Fibroblast of the aortic adventitia (primary cell): ENCODE measurements at places on chromosomes 3 and 15.

GRCh38 chr3:172228036-172228415 lies 188.6 kb downstream of the FNDC3B start:
- DNase-seq = no peak

- no peak for DNase-seq
Observed at GRCh38 chr3:94232921-94233320, 170.1 kb downstream of the NSUN3 start.

- DNase-seq = no peak
Observed at GRCh38 chr3:76479161-76479650, 560.7 kb upstream of the ROBO2 start.

DNA sequence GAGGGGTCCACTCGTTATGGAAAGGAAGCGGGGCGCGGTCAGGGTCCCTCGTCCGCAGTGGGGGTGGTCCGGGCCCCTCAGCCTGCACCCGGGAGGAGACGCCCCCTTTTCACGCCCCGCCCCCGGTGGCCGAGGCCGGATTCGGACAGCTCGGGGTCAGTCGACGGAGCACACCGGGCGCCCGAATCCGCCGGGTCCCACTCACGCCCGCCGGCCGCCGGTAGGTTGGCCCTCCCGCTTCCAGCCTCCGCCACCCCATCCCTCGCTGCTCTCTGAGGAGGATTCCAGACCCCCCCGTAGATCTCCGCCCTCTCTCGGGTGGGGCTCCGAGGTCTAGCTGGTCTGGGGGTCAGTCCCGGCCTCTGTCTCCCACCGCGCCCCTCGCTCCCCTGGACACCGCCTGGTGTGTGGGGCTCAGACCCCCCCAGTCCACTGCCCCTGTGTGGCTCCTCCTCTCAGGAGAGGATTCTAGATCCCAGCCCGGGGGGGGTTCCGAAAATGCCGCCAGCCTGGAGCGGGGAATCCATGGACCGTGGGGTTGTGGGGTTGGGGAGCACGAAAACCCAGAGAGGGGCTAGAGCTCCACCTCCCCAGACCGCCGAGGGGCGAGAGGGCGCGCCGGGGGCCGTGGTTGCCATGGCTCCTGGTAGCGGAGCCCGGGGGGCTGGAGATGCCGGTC lies 725 bp downstream of the CHL1 start:
- no peak for DNase-seq

DNA sequence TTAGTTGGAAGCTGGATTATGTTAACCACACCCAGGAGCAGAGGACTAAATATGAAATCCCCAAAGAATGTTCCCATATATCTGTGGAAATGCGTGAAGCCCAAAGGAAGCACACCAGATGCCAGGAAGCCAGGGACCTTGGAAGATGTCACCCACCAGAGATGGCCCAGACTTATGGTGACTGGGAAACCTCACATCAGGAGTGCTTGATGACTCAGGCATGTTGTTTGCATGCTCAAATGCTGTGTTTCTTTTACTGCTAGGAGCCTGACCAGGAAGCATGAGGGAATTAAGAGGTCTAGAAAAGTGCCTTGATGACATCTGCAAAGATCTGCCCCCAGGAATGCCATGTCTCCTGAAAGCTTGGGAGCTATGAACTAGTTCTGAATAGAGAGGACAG lies 109.0 kb upstream of the SLC2A2 start:
- no peak for DNase-seq

DNA sequence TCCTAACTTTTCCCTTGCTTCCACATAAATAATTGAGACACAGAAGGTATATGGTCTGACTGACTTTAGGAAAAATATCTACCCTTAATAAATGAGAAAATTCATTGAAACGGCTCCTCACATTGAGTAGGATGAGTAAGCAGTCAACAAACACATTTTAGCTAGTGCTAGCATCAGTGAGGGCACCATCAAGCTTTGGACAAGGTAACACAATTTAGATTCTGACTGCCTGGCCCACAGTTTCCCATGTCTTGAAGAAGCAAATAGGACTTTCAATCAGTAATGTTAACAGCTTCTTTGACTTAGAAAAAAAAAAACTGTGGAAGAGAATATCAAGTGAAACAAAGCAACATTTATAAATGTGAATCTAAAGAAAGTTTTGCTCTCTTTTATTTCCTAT lies 70.1 kb upstream of the MBNL1 start:
- no peak for DNase-seq

DNA sequence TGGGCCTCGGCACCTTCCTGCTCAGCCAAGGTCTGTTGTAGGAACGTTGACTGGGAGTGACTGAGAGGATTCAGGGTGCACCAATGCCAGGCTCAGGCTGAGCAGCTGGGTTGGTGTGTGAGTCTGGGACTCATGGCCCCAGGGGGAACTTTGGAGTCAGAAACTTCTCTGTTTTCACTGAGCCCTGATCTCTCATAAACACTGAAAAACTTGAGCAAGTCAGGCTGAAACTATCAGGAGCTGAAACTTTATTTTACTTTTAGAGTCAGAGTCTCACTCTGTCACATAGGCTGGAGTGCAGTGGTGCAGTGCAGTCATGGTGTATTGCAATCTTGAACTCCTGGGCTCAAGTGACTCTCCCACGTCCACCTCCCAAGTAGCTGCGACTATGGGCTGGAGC lies 3.0 kb downstream of the TRAK1 start:
- no peak for DNase-seq

DNA sequence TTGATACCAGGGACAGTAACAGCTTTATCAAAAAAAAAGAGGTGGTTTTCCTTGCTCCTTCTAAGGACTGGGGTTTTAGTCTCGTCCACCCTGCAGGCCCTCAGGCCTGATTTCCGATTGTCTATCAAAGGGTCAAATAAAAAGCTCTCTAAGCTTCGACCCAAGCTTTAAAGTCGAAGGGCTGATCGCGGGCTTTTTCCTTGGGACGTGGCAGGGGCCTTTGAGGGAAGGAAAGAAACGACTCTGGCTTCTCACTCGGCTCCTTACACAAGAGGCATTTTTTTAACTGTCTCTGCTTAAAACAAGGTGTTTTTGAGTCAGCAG lies 354 bp upstream of the KLHL24 start:
- no peak for DNase-seq

GRCh38 chr3:113828600-113828999 lies 10.0 kb upstream of the GRAMD1C start:
- DNase-seq = no peak

GRCh38 chr15:69036826-69037225 lies 22.3 kb downstream of the NOX5 start:
- no peak for DNase-seq

GRCh38 chr3:66400411-66401156 lies 100.2 kb downstream of the LRIG1 start:
- DNase-seq = no peak

GRCh38 chr15:44802336-44802735 lies 66.0 kb downstream of the TRIM69 start:
- DNase-seq = no peak

DNA sequence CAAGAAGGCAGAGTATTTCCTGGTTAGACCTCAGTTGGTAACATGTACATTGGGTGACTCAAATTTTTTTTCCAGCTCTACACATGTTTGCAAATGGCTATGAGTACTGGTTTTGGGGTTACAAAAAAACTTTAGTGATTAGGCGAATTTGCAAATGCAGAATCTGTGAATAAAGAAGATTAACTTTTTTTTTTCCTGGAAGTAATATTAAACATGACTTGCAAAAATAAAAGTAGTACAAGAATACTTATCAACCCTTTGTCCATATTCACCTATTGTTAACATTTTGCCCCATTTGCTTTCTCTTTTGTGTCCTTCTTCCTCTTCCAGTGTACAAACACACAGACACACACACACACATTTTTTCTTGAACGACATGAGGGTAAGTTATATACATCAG lies 47.6 kb upstream of the RYK start:
- DNase-seq = no peak

DNA sequence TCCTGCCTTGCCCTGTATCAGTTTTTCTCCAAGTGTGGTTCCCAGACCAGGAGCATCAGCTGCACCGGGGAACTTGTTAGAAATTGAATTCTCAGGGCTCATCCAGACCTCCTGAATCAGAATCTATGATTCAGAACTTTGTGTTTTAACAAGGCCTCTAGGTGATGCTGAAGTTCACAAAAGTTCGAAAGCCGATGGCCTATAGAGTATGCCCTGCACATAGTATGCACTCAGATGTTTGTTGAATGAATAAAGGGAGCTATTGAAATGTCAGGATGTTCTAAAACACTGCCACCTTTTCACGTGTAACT lies 664 bp upstream of the LARP6 start:
- DNase-seq = peak; percentile 72

- no peak for DNase-seq
Observed at GRCh38 chr15:58517682-58518525, 86.1 kb downstream of the LIPC start.

GRCh38 chr3:37499061-37499785 lies 324.8 kb upstream of the LRRFIP2 start:
- no peak for DNase-seq

- no peak for DNase-seq
Observed at GRCh38 chr3:157769378-157769777, 266.2 kb upstream of the VEPH1 start.

GRCh38 chr3:71376911-71377310 lies 206.6 kb downstream of the FOXP1 start:
- DNase-seq = no peak

DNA sequence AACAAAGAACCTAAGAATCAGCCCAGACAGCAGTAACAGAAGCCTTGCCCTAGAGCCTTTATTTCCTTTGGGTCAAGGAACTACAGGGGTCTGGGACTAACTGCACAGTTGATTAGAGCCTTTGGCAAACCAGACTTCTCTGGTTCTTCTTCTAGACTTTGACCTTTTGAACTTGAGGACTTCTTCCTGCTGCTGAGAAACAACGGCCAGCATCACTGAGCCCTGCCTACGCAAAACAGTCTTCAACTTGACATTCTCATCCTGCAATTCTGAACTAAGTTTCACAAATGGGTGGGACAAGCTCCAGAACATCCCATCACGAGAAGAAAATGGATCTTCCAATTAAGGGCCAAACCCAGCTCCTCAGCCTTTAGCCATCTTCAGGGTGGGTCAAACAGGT lies 31.4 kb downstream of the CMTM6 start:
- no peak for DNase-seq

- DNase-seq = no peak
Observed at GRCh38 chr3:75180945-75181298, 483.2 kb upstream of the FRG2C start.

DNA sequence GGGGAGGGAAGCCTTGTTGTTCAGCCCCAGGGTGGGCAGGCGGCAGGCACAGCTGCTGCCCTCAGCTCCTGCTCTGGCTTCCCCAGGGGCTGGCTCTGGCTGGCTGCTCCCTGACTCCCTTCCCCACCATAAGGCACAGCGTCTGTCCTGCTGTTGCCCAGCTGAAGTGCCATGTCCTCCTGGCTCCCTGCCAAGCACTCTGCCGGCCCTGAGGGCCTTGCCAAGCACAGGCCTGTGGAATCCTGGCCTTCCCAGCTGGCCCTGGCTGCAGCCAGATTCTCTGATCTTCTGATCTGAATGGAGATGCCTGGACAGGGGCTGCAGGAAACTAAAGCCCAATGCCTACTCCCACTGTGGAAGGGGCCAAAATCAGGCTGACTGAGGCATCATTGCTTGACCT lies 1.1 kb downstream of the IQCF6 start:
- DNase-seq = no peak
